ENCODE measurements at places on chromosomes 16 and 17.

DNA sequence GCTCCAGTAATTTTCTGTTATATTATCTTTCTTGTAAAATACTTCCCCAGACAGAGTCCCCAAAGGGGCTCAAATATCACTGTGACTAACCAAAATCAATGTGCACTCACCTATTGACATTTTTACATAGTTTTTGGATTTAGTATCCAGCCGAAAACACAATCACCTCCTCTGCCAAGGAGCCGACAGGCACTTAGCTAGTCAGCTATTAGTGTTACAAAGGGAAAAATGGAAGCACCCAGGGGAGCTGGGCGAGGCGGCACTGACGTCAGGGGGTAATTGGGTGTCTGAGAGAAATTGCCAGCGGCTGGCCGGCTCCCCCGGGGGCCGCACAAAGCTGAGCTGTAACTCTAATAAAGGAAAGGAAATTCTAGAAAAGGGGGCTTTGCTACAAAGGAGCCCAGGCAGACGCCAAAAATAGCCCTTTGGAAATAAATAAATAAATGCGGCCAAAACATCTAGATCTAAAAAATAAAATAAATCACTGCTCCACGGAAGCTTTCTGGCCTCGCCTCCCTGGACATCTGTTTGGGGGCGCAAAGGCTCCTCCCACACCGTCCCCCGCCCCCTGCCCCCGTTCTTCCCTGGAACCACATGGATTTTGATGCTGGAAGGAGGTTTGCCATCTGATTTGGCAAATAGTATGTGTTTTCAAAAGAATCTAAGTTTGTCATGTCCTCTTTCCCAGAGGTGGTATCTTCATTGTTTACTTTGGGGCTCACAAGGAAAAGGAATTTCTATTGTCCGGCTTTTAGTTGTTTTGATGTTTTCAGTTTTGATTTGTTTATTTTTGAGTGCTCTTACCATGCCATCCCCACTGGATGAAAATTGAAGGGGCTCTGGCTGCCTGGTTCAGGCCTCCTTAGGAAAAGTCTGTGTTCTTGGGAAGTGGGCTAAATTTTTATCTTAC lies 156.7 kb downstream of the ZNF423 start:
- DNase-seq: no peak

GRCh38 chr17:81417049-81417878 lies 22.0 kb downstream of the BAHCC1 start:
- no peak for DNase-seq

DNA sequence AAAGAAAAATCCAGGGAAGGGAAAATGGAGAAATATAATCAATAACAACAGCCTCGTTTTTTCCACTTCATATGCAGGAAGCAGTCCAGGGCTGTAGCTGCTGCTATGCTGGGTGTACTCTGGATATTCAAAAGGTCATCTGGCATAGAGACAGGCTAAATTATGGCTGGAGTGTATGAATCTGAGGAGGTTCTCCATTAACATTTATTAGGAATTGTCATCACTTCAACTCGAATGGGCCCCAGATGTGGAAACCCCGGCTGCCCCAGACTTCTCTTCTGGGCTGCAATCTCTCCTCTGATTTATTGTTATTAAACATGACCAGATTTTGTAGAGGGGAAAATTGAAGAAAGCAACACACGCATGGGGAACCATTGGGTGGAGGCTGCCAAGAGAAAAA lies 33.5 kb upstream of the SKAP1 start:
- DNase-seq: no peak

GRCh38 chr17:29069526-29070041 lies 26.6 kb downstream of the PIPOX start:
- DNase-seq: no peak

DNA sequence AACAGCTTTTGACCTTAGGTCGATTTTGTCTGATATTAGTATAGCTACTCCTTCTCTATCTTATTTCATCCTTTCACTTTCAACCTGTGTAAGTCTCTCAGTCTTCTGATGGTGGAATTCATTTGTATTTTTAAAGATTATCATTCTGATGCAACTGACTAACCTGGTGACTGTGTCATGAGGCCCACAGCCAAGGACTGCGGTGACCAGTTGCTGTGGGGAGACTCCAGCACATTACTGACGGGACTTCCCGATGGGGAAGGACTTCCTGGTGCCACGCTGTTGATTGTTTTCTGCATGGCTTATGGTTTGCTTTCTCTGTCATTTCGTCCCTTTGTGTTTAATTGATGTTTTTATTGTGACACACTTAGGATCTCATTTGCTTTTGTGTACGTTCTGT lies 34.2 kb downstream of the RMI2 start:
- peak; percentile 35 for DNase-seq

GRCh38 chr16:57541754-57542435 lies 548 bp upstream of the ADGRG5 start:
- DNase-seq: no peak

- DNase-seq: no peak
Measured at GRCh38 chr17:59702304-59702703, 4.9 kb downstream of the PTRH2 start.

- DNase-seq: no peak
Measured at GRCh38 chr16:65758620-65759019, 607.9 kb upstream of the CDH5 start.

DNA sequence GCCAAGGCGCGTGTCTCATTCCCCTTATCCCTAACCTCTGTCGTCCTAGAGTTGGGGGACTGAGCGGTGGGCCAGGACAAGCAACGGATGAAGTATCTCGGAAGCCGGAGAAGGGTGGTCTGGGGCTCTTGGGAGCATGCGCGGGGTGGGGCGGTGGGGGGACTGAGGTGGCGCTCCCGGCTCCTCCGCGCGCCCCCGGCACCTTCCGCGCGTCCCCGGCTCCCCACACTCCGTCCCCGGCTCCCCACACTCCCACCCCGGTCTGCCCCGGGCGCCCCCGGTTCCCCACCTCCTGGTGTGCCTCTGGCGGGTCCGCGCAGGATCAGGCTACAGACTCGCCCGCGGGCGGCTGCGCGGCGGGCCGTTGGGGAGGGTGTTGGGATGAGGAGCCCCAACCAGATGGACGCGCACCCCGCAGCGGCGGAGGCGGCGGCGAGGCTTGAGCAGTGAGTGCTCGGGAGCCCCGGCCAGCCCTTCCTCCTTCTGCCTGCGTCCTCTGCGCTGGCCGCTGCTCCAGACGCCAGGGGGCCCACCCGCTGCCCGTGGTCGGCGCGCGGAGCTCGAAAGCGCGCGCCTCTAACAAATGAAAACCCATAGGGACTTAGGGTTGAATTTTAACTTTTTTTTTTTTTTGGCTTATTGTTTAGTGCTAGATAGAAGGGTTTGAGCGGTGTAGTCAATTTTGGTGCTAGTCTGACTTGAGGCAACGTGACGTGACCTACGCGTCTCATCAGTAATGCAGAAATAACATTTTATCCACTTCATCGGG lies 5.6 kb upstream of the CRYM start:
- no peak for DNase-seq

- DNase-seq: peak; percentile 60
Measured at GRCh38 chr17:83200231-83200699, 120.9 kb downstream of the METRNL start.

- no peak for DNase-seq
Measured at GRCh38 chr17:38572669-38573365, 32.9 kb downstream of the SRCIN1 start.

GRCh38 chr17:72590382-72590781 lies 469.6 kb downstream of the SOX9 start:
- DNase-seq: no peak

GRCh38 chr17:54544249-54544648 lies 356.4 kb upstream of the TOM1L1 start:
- DNase-seq: no peak

DNA sequence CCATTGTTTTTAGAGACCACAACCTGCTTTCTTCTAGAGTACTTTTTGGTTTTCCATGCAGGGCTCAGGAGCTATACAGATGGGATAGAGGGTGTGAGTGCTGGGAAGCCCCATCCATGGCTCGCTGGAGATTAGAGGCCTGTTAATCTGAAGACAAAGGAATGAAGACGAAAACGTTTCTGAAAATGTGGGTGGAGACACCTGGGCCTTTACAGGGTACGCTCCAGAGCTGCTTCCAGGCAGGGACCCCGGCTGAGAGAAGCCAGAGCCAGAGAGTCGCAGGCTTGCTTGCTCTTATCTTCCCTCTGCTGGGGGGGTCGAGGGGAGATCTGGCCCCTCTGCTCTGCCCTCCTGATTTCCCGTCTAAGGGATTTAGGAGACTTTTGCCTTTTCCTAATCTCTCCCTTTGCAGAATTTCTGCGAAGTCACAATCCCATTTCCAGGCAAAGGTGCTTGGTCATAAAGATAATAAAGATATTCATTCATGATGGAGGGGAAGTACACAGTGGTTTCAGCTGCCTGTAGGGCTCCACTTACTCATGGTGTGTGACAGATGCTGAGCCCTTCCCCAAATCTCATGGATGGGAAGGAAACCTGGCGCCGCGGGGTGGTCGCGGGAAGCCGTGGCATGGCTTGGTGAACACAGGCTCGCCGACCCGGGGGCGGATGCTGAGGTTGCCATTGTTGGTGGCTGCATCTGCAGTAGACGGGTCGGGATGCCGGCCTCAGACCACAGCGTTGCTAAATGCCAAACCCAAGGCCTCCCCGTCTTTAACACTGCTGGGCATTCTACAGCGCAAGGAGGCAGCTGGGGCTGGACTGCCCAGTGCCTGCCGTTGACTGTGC lies 4.8 kb upstream of the SOCS3 start:
- DNase-seq: no peak

DNA sequence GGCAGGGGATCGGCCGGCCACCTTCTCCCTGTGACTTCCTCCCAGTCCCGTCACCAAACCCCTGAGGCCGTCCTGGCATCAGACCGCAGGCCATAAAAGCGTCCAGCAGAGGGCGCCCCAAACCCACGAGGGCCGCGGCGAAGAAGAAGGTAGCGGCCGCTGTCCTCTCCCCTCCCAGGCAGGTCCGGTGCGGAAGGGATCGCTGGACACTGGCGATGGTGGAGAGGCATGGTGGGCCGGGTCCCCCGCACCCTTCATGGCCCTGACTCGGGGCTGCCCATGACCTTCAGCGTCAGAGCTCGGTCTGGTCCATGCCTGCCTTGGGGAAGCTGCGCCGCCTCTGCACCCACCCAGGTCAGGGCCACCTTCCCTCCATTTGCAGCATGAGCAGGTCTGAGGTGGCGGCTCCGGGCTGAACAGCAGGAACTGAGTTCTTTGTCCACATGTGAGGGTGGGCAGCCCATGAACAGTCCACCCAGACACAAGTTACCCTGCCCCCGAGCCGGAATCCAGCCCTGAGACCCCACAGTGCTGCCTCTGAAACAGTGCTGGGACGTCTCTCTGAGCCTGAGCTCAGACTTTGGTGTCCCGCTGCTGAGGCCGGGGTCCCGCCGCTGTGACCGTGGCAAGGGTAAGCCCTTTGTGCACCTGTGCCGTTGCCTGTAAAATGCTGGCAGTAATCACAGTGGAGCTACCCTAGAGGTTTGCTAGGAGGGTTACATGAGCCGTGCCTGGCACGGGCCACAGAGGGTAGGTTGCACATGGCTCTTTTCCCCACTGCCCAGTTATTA lies 40.8 kb upstream of the CMIP start:
- DNase-seq: peak; percentile 76

GRCh38 chr17:17902376-17902775 lies 65.6 kb upstream of the SREBF1 start:
- DNase-seq: no peak
